ENCODE measurements at places on chromosomes 1 and 21. TPM values are rescaled to one million over a fixed set of nuclear protein-coding genes. Genes with fewer than 3 reads are reported as not detected.

Gene CYP4X1
- 6.3 TPM for total RNA-seq

Gene KRTCAP2
- total RNA-seq = 51.1 TPM

Gene ERG
- 13.6 TPM for total RNA-seq

Gene NIPAL3
- total RNA-seq = 41.6 TPM

Gene KLHL12
- total RNA-seq = 30.7 TPM

Gene RIMS3
- 28.6 TPM for total RNA-seq

Gene AMY1B
- total RNA-seq = not detected

All from camera-type eye (tissue), 1 donor.